ENCODE measurements at places on chromosomes 11 and 22.

DNA sequence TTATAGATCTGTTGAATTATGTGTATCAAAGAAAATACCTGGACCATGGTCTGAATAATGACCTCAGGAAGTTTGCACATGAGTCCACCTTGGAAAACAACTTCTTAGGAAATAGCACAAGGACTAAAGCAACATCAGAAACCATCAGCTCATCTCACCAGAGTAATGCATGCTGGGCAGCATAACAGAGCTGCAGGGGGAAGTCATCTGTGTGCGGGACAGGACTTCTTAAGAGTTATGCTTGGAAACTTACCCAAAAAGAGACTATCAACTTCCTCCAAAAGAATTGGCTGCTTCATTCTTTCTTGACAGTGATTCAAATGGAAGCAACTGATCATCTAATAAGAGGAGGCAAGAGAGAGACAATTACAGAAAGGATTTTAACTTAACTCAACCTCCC is 2.5 kb downstream of the OR56B4 start:
- DNase-seq = no peak

DNA sequence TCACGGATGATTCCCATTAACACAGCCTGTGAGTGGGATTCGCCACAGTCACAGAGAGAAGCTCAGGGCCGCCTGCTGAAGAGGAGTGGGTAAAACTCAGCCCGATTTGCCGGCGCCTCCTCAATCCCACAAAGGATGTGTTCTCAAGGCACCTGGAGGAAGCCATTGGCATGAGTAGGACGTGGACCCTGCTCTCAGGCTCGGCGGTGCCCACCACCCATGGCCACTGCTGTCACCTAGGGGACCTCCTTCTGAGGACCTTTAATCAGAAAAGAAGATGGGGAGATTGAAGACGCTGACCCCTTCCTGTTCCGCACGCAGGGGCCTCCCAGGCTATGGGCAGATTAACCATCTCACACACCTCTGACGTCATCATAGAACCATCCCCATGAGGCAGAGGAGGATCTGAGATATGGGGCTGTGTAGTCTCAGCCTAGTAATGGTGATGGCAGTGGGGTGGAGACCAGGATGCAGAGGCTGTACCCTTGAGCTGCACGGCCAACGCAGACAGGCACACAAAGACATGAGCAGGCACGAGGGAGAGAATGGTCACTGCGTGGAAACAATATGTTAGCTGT is 571.8 kb downstream of the BRD1 start:
- no peak for DNase-seq

DNA sequence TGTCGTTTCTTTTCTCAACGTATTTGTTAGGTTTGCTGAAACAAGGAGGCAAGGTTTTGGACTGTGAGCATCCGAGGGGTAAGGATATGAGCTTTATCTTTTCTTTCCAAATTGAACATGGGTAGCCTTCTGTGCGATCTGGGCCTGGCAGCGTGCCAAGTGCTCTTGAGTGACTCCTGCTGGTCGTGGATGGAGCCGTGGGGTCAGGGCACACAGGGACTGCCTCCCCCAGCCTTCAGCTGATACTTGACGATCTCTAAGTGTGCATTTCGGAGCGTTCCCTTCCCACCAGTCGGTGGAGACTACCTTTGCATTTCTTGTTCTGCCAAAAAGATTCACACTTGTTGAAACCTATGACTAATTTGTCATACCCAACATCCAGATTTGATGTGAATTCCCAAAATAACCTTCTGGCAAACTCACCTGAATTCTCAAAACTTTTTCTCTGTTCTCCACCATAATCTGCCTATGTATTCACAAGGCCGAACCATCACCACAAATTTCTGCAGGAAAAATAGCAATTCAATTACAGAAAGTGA is 40.1 kb upstream of the CLMP start:
- DNase-seq = peak; percentile 10

- no peak for DNase-seq
These were observed at the start of gene SMTNL1 for GRCh38 chr11:57536947-57537619. SMTNL1 (plus strand) TSS chr11:57537595; CDS start chr11:57542643, 5,048 bp downstream.

DNA sequence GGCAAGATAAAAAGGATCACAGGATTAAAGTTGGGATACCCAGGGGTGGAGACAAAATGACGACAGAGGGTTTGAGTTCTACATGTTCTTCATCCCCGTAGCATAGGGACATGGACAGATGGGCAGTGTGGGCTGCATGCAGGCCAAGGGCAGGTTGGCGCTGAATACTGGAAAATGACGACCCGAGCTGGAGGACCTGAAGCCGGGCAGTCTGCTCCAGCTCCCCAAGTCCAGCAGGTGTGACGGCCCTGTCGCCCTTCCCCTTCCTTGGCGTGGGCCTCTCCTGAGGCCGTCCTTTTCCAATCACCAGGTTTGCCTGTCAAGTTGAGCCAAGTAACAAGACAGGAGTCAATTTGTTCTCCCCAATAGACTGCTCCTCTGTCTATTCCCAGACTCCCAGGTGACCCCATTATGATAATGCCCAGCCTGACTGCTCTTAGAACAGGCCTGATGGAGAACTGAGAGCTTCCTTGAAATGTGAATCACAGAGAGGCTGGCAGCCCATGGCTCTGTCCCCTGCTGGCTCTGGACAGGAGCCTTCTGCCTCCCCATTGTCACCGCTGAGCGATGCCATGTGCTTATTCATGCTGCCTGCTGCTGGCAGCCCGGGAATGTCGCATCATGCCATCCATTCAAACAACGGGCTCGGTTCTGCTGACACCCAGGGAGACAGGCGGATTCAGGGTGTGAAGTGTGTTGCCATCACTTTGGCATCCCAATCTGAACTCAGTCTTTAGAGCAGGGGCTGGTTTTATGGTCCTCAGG is 392.1 kb downstream of the NTM start:
- no peak for DNase-seq

GRCh38 chr11:33389635-33390034 is 132.5 kb downstream of the HIPK3 start:
- DNase-seq = no peak

DNA sequence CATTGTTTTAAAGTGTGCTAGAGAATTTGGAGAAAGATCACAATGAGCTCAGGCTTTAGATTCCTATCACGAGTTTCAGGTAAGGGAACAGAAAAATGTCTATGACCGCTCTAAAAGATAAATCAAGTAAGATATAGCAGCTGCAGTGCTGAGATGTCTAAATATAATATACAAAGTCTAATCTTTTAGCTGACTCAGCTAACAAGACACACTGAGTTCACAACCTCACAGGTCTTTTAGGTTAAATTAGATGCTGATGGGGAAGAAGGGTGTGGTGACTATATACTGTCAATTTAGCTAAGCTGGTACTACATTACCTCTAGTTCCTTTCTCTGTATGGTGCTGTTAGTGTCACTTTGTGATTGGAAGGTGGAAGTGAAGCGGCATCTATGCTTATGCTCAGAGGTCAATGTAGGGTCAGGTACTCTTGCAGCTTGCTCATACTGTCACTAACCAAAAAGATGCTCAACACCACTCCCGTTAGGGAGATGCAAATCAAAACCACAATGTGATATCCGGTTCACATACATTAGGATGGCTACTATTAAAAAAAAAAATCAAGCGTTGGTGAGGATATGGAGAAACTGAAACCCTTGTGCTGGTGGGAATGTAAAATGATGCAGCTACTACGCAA is 283.5 kb downstream of the SWAP70 start:
- DNase-seq = no peak

DNA sequence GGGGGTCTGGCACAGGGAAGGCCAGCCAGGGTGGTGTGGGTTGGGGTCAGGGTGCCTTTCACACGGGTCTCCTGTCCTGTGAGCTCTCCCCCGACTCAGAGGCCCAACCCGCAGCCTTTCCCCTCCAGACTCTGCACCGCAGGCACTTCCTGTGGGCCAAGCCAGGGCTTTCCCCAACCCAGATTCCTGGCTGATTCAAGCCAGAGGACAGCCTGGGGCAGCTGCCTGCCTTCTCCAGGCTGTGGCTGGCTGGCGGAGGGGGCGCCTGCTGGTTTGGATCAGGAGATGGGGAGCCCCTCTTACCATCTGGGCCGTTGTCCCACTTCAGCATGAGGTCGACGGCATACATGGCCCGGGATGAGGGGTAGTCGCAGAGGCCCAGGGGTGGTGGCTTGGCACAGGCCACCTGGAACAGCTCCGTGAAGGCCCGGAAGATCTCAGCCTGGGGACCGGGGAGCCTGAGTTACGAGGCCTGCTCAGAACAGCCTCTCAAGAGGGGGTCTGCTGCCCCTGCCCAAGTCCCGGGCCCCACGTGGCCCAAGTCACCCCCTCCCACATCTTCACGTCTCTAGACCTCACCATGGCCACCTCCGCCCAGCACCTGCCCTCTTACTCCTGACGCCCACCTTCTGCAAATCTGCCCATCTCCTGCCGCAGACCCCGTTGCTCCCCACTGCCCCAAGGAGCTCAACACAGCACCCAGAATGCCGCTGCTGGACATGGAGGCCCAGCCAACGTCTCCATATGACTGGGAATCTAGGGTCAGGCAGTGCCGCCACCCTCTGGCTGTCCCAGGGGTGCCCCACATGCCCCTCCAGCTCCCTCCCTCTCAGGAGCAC is 17.3 kb downstream of the TSPO start:
- no peak for DNase-seq

- DNase-seq = peak; percentile 51
These were observed at the start of gene SGSM1 for GRCh38 chr22:24805790-24806662. SGSM1 (plus strand) TSS chr22:24806211; CDS start chr22:24806326, 115 bp downstream.

GRCh38 chr22:26169315-26170111 is at the start of gene SEZ6L:
SEZ6L (plus strand) TSS chr22:26169462; CDS start chr22:26169670, 208 bp downstream.
- no peak for DNase-seq

- no peak for DNase-seq
These were observed at the start of gene GAS2L1 for GRCh38 chr22:29306175-29306834. GAS2L1 (plus strand) TSS chr22:29306650; CDS start chr22:29308106, 1,456 bp downstream.

- DNase-seq = no peak
These were observed 49.5 kb upstream of the ACCSL start for GRCh38 chr11:43998308-43998707.

DNA sequence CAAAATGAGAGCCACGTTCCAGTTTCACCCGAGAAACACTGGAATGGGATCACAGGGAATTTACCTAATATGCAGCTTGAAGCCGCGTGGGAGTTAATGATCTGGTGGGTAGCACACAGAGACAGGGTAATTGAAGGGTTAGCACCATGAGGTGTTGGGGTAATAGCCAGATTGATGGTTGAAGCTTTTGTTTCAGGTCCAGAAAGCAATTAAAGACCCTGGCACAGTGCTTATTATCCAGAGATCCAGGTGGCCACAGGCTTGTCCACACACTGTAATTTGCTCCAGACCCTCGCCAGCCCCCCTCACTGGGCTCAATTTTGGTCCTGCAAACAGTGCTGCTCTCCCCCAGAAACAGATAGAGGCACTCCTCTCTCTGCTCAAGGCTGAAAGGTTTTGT is 282.5 kb upstream of the ISX start:
- no peak for DNase-seq

DNA sequence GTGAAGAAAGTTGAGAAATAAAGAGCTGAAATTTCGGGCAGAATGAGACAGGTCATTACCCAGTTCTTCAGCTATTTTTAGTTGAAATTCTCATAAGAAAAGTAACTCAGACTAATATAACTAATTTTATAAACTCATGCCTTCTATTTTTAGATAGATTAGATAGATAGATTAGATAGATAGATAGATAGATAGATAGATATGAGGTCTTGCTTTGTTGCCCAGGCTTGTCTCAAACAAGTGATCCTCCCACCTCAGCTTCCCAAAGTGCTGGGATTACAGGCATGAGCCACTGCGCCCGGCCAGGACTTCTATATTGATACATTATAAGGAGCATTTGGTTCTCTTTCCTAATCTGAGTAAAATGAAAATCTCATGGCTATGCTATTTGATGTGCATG is 26.9 kb upstream of the OR8G1 start:
- DNase-seq = no peak

DNA sequence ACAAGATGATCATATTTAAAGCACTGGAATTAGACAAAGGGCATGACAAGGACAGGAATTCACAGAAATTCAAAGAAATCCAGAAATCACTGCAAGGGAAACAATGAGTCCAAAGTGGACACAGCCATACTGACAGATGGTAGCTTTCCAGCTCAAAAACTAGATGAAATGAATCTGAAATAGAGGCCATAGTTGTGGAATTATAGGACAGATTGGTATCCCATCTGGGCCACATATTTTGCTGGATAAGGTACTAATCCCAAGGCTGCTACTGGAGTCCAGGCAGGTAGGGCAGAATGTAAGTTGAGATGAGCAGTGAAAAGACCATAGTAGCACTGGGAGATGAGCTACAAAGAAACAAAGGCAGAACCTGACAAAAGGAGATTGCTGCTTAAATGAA is 258.3 kb upstream of the ANO3 start:
- DNase-seq = no peak

DNA sequence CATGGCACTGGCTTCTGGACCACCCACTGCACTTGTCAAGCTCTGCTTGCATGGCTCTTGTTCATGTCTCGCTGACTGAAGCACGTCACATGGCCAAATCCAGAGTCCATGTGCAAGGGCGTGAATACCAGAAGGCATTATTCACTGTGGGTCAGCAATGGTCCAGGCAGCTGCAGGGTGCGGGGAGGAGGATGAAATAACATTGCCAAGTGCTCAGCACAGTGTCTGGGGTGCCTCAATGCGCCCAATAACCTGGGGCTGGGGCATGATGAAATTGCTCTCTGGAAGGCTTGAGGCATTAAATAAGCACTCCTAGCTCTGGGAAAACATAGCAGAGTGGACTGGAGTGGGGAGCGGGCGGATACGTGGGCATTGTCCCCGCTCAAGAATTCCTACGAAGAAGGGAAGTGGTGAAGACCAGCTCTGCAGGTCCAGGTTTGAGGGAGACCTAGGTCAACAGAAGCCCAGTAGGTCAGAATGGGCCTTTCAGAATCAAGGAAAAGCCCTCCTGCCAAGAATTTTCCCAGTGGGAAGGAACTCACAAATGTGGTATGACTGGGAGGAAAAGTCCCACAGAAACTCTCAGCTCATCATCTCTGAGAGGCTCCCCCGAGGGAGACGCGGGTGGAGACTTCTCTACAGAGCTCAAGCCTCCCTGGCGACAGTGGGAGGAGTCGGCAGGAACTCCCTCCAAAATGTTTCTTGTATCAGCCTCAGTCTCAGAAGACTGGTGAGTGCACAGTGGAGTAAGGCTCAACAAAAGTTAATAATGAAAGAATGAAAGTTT is 15.3 kb upstream of the ACCSL start:
- DNase-seq = no peak

- DNase-seq = no peak
These were observed 79.0 kb downstream of the TTC28 start for GRCh38 chr22:28600546-28601143.

GRCh38 chr11:75219869-75220268 is 20.7 kb upstream of the TPBGL start:
- DNase-seq = no peak

DNA sequence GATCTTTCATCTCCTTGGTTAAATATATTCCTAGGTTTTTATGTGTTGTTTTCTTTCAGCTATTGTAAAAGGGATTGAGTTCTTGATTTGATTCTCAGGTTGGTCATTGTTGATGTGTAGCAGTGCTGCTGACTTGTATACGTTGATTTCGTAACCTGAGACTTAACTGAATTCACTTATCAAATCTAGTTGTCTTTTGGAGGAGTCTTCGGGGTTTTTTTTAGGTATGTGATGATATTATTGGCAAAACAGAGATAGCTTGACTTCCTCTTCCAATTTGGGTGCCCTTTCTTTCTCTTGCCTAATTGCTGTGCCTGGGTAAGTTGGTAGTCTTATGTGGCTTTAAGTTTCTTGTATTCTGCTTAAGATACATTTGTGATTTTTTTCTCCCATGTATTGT is 52.8 kb downstream of the CBL start:
- no peak for DNase-seq

GRCh38 chr22:43288807-43289420 is 54.3 kb downstream of the SCUBE1 start:
- no peak for DNase-seq

GRCh38 chr11:119344291-119345010 is 2.1 kb downstream of the MFRP start:
- DNase-seq = no peak

GRCh38 chr11:70556884-70557741 is 158.8 kb downstream of the CTTN start:
- DNase-seq = no peak

Data from stimulated activated CD8-positive, alpha-beta memory T cell treated with anti-CD3 and anti-CD28 coated beads, Interleukin-7, amount 100 ng/mL, for 1 hour (primary cell).